H1 (cell line): ENCODE measurements at places on chromosomes 2 and 18.

DNA sequence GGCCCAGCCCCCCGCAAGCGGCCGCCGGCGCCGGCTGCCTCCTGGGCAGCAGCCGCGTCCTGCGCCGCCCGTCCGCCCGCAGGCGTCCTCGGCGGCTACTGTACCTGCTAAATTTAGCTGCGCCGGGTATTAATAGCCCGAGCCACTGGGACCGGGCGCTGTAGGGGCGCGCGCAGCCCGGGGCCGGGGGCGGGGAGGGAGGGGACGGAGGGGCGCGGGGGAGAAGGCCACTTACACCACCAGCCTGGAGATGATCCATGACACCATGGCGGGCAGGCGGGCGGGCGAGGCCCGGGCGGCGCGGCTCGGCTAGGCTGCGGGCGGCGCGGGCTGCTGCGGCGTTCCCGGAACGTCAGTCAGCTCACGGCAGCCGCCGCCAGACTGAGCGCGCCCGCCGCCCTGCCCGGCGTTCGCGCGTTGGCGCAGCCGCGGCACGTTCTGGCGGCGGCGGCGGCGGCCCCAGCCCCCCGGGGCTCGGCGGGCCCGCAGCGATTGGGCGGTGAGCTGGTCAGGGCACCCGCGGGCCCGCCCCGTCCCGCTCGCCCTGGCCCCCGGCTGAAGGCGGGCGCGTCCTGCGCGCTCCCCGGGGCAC, at the start of gene REEP1:
REEP1 (minus strand) TSS at position 383 of the 592 bp plus-strand sequence; CDS start at position 267, 116 bp downstream.
- DNase-seq = no peak

GRCh38 chr2:196956069-196956468, 29.6 kb upstream of the PGAP1 start:
- DNase-seq = no peak

DNA sequence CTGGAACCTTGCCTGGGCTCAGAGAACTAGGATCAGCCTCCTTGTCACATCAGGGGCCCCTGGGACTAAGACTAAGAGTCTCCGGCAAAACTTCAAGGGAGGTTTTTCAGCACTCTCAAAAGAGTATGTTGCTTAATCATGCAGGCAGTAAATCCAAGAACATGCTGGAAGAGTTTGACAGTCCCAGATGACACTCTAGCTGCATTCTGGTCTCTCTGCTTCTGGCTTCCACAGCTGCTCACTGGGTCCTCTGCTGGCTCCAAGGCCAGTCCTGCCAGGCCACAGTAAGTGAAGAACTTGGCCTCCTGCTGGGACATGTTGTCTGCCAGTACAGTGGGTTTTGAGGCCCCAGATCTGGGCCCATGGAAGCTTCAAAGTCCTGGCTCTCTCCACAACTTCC, 45.2 kb upstream of the IL1RL1 start:
- DNase-seq = no peak

- DNase-seq = no peak
Observed at GRCh38 chr2:5164776-5165525, 527.2 kb upstream of the SOX11 start.

GRCh38 chr2:95042472-95043271, 17.2 kb downstream of the MAL start:
- DNase-seq = no peak

- DNase-seq = no peak
Observed at GRCh38 chr2:11862049-11862448, 115.6 kb downstream of the LPIN1 start.

DNA sequence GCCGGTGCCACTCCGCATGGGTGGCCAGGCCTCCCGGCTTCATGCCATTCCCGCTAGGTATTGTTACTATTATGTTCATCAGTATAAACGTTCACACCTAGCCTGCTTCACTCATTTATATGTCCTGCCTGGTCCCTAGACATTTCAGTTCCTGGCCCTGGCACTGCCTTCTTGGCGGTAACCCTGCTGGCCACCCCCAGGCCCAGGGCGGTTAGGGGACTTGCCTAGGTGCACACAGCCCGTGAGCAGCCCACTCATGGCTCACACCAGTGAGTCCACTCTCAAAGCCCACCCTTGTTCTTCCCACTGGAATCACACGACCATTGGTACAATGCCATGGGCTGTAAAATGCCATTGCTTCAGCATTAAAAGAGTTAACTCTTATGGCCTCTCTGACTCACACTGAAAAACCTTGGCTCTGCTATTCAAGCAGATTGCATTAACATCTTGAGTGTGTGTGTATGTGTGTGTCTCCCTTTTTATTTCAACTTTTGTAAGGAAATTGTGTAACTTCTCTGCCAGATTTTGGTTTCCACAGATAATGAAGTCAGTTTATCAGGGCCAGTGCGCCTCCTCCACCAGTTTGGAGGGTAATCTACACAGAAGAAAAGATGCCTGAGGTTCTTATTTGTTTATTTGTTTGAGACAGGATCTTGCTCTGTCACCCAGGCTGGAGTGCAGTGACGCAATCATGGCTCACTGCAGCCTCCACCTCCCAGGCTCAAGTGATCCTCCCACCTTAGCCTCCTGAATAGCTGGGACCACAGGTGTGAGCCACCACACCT, 74.2 kb downstream of the RAB31 start:
- DNase-seq = no peak

GRCh38 chr18:59640721-59641120, 56.5 kb downstream of the CCBE1 start:
- DNase-seq = no peak

DNA sequence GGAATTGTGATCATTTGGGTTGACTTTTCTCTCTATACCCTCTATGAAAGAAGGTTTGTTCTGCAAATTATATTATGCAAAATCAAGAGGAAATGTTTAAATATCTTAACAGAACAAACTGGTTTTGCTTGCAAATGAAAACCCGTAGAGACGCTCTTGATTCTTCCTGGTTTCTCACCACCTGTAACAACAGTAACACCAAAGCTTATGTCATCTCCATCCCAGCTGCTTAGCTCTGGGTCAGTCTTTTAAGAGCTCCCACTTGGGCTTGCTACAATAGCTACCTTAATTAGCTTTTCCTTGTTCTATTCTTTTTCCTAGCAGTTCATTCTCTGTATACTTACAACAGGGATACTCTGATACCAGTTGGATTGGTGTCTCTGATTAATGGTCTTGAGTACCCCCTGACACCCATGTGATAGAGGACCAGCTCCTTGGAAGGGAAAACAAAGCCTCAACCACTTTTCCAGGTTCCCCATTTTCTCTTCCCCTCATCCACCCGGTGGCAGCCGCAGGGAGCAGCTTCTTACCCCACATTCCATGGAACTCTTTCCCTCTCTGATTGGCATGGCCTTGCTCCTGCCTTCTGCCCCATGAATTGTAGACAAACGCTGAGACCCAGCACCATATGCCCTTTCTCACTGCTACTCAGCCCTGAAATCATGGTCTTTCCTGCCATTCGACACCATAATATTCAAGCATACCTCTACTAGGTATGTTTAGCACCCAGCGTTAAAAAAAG, 27.7 kb downstream of the TMEM182 start:
- no peak for DNase-seq

- DNase-seq = no peak
Observed at GRCh38 chr2:11203480-11203879, 48.2 kb downstream of the SLC66A3 start.

DNA sequence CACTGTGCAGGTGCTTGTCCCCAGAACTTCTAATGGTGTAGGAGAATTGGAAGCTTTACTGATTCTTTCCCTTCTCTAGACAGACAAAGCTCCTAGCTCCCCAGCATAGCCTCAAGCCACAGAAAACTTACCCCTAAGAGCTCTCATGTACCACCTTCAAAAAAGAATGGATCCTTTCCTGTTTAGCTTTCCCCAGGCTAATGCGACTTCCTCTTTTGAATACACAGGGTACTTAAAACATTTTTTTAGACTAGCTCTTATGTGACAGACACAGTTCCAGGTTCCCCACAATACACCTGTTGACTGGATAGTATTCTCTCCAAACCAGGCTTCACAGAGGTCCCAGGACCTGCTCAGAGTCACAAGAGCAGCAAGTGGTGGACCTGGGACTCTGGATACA, 8.3 kb downstream of the CTAGE1 start:
- no peak for DNase-seq

DNA sequence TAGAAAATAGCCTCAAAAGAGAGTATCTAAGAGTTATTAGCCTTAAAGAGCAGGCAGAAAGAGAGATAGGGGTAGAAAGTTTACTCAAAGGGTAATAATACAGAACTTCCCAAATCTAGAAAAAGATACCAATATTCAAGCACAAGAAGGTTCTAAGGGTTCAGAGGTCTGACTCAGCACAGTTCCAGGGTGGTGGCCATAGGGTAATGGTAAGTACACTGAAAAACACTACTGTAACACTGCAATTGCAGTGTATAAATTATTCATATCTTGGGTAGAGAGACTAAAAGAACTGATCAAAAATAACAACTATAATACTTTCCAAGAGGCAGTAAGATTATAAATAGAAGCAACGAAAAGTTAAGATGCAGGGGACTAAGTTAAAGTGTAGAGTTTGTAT, 115.2 kb downstream of the ROCK1 start:
- no peak for DNase-seq

GRCh38 chr18:77129150-77129551, 3.4 kb downstream of the MBP start:
- DNase-seq = no peak

- DNase-seq = peak; percentile 63
Observed at GRCh38 chr2:172735582-172736423, at the start of gene RAPGEF4. TSS of gene RAPGEF4 (plus strand) at chr2:172735845. CDS start at chr2:172735984, 139 bp downstream.

DNA sequence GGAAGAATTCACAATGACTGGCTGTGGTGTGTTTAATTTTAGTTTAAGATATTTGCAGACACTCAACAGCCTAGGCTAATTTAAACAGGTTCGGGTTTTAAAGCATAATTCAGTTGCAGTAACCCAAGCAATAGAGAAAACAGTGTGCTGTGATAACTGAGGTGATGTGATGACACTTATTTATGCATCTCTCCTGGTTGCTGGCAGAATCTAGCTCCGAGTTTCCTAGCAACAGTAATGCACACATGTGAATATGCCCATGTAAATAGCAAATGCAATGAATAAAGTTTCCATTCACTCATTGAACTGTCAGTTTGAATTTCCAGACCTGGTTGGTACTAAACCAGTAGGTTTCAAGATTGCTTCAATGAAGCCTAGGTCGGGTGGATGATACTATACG, 426.5 kb downstream of the TMX3 start:
- DNase-seq = no peak

DNA sequence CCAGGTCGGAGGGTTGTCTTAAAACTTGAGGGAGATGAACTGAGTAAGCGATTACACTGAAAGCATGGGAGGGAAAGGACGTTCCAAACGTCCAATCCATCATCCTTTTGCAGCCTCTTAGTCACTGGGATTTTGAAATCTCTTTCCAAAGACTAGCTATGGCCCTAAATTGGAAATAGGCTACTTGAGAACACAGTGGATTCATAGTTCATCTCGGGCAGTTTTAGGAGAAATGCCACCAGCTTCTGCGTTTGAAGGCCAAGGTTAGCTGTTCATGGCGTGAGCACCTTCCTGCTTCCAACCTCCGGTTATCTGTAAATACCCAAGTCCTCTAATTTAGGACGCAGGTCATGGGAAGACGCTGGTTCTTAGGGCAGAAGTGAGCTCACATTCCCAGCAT, 821 bp upstream of the EML6 start:
- DNase-seq = no peak

GRCh38 chr2:185511925-185512324, 226.7 kb upstream of the FSIP2 start:
- DNase-seq = no peak

DNA sequence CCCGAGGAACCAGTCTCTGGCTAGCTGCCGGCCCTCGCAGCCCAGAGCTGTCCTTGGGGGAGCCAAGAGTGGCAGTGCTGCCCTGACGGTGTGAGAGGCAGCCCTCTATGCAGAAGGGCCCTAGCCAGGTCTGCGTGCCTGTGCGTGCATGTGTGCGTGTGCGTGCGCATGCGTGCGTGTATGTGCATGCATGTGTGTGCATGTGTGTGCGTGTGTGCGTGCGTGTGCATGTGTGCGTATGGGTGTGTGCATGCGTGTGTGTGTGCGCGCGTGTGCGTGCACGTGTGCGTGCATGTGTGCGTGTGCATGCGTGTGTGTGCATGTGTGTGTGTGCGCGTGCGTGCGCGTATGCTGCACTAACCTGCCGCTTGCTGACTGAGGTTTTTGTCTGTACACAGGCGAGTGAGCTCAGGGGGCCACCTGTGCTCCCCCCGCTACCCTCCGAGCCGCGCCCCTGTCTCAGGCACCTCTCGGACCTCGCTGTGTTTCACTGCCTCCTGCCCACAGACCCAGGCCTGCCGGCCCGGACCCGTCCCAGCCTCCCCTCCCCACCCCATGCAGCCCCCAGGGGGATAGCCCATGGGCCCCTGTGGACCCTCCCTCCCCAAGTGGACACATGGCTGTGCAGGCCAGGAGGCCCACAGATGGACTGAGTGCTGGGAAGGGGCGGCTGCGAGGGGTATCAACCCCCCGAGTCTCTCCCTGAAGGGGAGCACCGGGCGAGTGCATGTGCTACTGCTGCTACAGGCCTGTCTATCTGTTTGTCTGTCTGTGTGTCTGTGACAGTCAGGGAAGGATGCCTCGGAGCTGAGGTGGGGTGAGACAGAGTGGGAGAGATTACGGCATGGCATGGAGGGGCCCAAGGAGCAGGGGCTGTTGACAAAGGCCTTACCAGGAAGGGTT, 31.3 kb downstream of the SPEG start:
- DNase-seq = no peak

DNA sequence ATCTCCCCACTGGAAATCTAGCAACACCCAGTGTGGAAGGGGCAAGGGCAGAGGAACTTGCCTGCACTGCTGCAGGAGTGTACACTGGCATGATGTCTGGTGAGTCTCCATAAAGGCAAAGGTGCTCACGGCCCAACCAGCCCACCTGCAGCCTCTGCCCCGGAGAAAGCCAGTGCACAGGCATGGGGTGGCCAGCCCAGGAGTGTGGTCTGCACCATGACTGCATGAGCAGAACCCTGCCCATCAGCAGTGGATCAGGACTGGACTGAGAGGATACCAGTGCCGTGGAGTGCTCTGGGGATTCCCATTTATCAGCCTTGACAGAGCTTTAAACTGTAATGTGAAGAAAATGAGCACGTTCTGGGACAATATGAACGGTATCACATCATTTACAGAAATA, 342.6 kb upstream of the HS6ST1 start:
- DNase-seq = no peak

DNA sequence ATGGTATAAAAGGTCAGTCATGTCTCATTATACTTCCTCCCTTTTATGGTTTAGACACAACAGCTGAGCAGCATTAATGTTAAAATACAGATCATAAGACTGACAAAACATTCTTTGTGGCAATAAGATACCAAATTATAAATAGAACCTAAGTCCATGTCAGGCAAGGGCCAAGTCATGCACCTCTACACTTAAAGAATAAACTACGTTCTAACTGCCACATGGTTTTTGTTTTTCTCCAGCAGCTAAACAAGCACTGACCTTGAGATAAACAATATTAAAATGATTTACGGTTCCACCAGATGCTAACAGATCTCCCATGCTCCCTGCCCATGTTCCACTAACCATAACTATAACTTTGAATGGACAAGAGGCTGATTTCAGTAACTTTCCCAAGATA, 368.6 kb upstream of the TFPI start:
- DNase-seq = no peak

GRCh38 chr2:205730701-205731582, 48.6 kb downstream of the NRP2 start:
- no peak for DNase-seq

- no peak for DNase-seq
Observed at GRCh38 chr2:65940856-65941255, 494.1 kb upstream of the MEIS1 start.
